SW480 (cell line): ENCODE measurements at places on chromosomes 11 and 22.

DNA sequence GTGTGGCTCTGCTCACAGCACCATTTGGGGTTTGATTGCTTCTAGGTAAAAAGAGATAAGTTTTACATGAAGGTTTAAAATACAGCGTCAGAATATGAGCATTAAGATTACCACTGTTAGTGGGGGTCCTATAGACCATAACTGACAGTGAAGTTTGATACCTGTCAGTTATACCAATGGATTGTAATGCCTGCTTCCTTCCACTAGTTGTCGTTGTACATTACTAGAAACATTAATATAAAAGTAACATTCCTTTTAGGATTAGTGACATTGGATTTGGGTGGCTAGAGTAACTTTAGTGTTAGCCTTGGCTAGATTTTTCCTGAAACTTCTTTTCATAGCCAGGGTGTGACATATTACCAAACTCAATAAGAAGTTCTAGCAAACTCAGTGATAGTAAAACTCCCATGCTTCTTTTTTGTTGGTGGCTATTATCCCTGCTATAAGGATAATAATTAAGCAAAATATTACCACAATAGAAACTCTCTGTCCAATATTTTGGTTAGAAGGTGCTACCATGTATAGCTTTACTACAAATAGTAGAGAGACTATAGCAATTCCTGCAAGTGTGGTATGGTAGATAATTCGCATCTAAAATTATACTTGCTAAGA is 57.1 kb downstream of the FAM181B start:
- peak; percentile 13 for DNase-seq

GRCh38 chr11:78535920-78536319 is 38.7 kb downstream of the NARS2 start:
- no peak for DNase-seq

DNA sequence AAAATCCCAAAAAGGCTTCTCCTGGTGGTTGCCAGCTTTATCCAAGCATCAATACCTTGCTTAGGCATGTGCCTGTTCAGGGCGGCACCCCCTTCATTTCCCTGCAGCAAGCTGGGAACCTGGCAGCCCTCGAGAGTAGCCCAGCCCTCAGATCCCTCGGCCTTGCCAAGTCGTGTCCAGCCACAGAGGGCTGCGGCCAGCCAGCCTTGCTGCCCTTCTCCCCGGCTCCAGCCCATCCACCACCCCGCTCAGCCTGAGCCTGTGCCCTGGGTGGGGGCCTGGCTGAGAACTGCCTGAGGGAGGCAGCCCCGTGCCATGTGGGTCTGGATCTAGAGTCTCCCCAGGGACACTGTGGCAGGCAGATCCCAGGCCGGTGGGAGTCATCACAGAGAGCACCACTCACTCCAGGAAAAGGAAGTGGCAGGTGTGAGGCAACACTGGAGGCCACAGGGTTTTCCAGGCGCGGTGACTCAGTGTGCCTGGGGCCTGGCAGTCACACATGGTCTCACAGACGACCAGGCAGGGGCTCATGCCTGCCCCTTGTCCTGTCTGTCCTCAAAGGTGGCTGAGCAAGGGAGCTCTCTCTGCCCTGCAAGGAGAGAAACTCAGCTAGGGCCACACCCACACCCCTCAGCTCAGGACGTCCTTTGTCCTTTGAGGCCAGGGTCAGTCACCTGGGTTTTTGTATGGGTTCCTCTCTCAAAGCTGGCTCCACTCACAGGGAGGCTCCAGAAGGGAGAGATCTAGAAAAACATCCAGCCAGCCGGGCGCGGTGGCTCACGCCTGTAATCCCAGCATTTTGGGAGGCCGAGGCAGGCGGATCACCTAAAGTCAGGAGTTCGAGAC is 12.2 kb upstream of the CDC42BPG start:
- DNase-seq = peak; percentile 92

- DNase-seq = no peak
These were observed 16.0 kb downstream of the USH1C start for GRCh38 chr11:17528181-17528691.

GRCh38 chr22:27627444-27627833 is 174.1 kb downstream of the MN1 start:
- DNase-seq = no peak

DNA sequence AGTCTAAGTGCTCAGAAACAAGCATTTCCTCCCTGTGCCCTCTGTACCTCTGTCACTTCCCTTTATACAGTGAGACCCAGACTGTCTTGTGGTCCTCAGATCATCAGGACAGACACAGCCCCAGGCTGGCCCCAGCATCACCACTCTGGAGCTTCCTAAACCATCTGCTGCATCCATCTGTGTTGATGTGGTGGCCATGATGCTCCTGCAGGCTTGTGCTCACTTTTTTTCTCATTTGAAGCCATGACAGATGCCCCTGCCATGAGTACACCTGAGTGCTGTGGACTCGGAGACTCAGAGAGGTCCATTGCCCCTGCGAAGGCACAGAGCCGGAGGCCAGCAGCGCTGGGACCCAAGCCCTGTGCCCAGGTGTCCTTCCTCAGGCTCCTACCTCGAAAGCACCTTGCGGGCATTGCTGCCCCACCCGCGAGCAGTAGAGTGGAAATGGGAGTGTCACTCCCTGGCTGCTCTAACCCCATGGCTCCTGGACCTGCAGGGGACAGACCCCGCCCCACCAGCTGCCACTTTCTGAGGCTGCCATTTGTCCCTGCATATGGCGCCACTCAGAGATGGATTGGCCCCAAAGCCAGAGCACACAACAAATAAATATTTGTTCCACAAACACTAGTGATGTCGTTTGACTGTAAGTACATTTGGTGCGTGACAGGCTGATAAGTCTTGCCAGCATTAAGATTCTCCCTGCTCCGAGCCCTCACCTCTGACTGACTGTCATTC is 593.5 kb downstream of the TBC1D22A start:
- no peak for DNase-seq

DNA sequence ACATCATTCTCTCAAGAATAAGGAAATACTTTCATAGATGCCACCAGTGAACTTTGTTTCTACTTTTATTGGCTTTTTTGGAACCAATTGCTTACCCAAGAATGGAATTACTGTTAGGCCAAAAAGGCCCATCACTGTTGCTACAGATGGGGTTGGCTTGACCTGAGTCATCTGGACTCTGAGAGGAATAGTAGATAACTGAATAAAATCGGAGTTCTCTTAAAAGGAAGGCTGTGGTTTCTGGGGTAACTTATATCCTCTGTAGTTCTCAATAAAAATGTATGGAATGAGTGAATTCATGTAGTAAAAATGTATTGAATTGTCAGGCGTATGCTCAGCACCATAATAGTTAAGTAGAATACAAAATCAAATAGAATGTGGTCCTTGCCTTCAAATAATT is 56.6 kb downstream of the ARHGEF12 start:
- DNase-seq = no peak

- DNase-seq = no peak
These were observed 333.1 kb downstream of the CTTN start for GRCh38 chr11:70731271-70732022.
